ENCODE measurements at places on chromosomes 4 and X. TPM values are rescaled to one million over a fixed set of nuclear protein-coding genes. Genes with fewer than 3 reads are reported as not detected.

DNA sequence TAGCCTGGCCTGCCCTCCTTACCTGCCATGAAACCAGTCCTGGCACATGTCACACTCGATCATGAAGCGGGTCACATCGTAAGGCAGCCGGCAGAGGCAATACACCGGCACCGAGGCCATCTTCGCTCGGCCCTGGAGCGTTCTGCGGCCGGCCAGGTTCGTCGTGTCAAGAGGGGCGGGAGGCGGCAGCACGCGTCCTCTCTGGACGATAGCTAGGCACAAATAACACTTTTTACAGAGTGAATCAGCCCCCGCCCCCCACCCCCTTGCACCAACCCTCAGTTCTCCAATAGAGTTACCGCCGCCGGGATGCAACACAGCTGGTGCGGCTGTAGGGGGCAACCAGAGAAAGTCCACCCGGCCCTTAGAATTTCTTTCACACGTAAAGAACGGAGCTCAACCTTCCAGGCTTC, 1.7 kb downstream of the PHF8 start:
- peak; percentile 68 for DNase-seq

- no peak for DNase-seq
Measured at GRCh38 chr4:173432430-173432829, 33.5 kb upstream of the SCRG1 start.

ARR3 gene
- total RNA-seq: not detected

DNA sequence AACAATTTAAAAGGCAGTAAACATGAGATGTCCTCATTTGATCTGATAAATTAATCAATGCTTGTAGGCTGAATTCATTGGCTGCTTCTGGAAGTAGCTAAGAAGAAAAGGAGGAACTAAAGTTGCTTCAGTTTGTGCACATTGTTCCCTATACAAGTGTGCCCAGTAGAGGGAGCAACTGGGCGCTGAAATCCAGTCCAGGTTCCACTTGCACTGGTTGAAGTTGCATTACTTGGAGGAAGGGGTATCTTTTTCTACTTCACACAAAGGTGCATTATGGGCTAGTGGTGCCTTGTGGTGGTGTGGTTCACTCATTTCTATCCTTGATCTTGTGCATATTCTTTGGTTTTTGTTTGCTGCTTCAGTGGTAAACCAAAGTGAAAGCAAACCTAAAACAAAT, 67.9 kb upstream of the SOX3 start:
- DNase-seq: no peak

- no peak for DNase-seq
Measured at GRCh38 chr4:73788411-73788810, 48.0 kb downstream of the CXCL8 start.

DNA sequence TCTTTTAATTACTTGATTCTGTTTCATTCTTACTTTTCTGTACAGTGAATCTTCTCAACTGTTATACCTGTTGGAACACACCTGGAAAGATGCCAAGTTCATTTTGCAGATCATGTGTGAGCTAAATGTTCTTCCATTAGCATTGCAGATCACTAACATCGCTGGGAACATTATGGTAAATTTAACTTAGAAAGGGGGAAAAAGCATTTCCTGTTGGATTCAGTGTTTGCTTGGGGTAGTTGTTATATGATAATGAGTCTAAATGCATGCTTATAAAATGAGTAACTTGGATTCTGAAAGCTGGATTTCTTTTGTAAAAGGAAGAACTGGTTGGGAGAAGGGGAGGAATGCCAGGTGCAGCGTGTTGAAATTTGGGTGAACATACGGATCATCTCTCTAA, 47.6 kb downstream of the POLA1 start:
- no peak for DNase-seq

CXorf65 gene
- total RNA-seq: not detected

DNA sequence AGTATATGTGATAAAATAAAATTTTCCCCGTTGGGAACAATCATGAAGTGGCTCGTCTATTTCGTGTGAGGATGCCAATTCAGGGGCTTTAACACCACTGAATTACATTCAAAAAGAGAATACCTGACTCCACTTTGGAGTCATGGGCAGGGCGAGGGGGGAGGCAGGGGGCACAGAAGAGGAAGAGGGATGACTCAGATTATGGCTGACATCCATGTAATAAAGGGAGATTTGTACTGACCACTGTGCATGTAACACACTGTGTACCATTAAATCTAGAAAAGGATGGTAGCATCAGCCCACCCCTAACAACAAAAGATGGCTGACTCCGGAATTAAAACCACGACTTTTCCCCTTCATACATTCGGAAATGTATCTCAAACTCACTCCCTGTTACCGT, 1.3 kb downstream of the SLC9A7 start:
- no peak for DNase-seq

DNA sequence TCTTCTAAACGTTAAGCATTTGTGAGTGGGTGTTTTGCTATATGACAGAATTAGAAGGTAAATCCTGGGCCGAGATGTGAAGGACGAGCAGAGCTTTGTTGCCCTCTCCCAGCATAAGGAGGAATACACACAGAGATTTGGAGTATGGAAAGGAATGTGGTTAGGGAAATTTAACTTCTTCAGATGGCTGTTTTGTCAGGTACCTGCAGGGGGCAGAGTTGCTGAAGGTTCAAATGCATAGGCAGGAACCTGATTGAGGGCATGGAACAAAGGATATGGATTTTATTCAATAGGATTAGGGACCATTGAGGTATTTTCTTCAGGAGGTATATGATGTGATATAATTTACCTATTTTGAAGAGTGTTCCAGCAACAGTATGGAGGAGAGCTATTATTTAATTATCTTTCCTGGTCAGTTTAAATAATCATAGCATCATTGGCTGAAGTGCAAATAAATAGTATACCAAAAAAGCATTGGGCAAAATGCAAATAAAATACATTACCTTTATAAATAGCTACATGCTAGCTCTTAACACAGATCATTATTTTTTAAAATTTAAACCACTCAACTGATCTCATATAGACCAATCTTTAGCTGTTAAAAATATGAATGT, 143.6 kb downstream of the SLIT2 start:
- DNase-seq: no peak

DNA sequence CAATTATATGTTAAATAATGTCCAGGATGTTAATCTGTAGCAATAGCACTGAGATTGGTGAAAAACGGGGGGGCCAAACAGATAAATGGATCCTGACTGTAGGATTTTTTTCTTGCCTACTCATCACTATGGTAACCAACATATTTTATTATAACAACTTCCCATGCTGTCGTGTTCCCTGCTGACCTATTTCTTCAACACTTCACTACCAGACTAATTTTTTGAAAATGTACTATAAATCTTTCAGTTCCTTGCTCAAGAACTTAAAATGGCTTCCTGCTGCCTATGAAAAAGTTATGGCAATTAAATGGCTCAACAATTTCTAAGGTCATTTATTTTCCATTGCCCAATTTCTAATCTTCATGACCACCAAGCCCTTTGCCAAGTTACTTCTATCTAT, 38.9 kb upstream of the CFAP47 start:
- DNase-seq: no peak

DNA sequence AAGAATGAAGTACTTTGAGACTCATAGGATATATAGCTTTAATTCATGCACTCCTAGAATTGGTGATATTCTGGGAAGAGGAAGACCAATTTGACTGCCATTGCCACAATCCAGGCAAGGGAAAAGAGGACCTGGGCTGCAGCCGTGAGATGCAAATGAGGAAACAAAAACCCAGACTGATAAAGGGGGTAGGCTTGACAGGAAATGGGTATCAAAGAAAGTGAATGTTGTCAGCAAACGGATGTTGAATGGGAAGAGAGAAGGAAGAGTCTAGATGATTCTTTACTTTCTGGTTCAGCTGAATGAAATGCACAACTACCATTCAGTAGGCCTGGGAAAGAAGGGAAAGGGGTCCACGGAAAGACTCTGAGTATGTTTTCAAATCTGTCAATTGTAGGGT, 17.1 kb upstream of the ARHGEF6 start:
- DNase-seq: no peak

GRCh38 chr4:37442062-37442323, 197.4 kb downstream of the NWD2 start:
- DNase-seq: no peak

- no peak for DNase-seq
Measured at GRCh38 chr4:184471881-184472613, 2.3 kb downstream of the IRF2 start.

DNA sequence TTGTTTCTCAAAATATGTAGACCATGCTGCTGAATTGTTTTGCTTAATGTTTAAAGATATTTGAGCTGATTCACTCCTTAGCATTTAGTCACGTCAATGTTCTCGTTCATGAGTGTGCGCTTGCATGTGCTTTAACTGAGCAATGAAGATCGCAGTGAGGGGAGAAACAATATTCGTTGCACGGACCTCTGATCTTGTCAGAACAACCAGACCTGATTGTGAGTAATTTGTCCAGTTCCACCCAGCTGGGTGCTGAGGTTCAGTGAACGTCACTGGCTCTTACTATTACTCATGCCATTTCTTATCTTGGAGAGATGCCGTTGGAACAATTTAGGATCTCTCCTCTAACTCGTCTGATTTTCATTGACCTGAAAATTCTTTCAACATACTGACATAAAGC, 15.0 kb upstream of the PRKX start:
- no peak for DNase-seq

- DNase-seq: no peak
Measured at GRCh38 chr4:97938141-97938540, 205.1 kb downstream of the STPG2 start.

DNA sequence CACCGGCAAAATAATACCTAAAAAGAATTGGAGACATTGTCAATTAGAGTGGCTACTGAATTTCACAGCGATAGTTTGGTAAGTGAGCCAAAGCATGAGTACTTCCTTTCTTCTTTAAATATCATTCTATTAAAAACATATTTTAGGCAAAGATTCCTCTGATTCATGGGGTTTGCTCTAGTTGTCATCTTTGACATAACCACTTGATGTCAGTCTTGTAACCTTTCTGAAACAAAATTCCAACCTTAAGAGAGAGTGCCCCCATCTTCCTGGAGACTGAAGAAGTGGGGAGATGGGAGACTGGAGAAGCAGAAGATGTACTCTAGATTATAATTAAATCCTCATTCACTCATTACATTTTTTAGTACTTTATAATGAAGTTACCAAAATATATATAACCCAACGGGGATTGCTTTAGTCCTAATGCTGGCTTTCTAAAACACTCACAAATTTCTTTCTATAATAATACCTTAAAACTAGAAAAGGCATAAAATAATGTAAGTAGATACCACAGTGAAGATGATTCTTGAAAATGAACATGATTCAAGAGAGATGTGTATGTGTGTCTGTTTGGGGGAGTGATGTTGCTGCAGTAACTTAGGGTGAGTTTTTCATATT, 96.4 kb downstream of the EMCN start:
- no peak for DNase-seq

- no peak for DNase-seq
Measured at GRCh38 chr4:25552580-25553271, 102.9 kb upstream of the SLC34A2 start.

GRCh38 chr4:107213880-107214279, 177.8 kb upstream of the DKK2 start:
- DNase-seq: no peak

FHL1 gene
- 1,465 TPM for total RNA-seq

DNA sequence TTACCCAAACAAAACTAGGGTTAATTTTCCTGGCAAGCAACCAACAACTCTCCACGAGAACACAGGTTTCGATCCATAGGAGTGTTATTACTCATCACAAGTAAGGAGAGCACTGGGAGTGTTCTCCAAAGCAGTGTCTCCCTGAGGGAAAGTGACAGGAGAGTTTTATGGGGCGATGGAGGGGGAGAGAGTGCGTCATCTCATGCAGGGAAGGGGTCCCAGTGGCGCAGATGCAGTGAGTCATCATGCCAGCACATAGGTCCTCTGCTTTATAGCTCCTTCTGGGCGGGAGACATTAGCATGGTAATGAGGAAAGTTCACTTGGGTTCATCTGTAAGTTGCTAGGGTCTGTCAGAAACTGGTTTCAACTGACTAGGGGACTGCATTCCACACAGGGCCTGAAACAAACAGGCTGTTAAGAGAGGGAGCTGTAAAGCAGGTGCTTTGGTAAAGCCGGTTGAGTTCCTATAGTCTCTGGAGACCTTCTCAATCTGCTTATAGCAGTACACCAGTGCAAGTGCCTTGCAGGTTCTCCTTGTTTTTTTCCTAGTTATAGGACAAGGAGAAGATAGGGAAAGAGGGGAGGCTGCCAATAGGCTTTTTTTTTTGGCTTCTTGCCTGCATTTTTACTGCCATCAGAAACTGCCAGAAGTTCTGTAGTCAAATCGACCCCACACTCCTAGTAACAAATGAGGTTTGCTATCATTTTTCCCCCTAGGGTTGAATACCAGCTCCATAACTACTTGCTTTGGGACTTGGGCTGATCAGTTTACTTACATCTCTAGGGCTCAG, 12.8 kb upstream of the BOD1L1 start:
- DNase-seq: no peak

DNA sequence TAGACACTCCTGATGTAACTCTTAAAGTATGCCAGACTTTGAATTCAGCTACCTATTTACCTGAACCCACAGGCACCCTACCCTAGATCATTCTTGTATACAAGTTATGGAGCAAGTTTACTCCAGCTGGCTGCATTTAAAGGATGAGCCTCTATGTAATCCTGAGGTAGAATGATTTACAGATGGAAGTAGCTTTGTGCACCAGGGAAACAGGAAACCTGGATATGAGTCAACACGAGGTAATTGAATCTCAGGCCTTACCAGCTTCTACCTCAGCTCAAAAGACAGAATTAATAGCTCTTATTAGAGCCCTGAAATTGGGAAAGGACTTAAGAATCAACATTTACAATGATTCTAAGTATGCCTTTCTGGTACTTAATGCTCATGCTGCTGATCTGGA, 119.8 kb downstream of the AGTR2 start:
- no peak for DNase-seq

GRCh38 chrX:39431893-39432292, 630.6 kb downstream of the MID1IP1 start:
- DNase-seq: no peak

- no peak for DNase-seq
Measured at GRCh38 chr4:172680691-172681090, 487.9 kb upstream of the GALNT7 start.

DNA sequence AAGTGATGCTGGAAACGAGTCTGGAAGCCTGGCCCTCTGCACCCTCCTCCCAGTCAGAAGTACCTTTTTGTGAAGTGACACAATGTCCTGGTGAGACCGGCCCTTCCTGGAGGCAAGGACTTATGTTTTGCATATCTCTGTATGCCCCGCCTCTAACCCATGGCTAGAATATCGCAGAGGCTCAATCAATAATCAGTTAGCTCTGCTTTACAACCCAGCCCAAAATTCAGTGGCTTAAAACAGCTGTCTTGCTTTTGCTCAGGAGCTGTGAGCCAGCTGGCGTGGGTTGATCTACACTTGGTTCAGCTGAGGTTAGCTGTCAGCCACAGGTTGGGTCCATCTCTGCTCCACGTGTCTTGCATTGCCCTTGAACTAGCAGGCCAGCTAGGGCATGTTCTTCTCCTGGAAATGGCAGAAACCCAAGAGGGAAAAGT, 98.8 kb upstream of the METTL14 start:
- peak; percentile 77 for DNase-seq

- no peak for DNase-seq
Measured at GRCh38 chrX:1453395-1453783, 680 bp upstream of the ASMTL start.

Data from sigmoid colon (tissue), 7 donors.